Fibroblast of skin of right biceps (primary cell): ENCODE measurements at places on chromosomes 4 and X.

DNA sequence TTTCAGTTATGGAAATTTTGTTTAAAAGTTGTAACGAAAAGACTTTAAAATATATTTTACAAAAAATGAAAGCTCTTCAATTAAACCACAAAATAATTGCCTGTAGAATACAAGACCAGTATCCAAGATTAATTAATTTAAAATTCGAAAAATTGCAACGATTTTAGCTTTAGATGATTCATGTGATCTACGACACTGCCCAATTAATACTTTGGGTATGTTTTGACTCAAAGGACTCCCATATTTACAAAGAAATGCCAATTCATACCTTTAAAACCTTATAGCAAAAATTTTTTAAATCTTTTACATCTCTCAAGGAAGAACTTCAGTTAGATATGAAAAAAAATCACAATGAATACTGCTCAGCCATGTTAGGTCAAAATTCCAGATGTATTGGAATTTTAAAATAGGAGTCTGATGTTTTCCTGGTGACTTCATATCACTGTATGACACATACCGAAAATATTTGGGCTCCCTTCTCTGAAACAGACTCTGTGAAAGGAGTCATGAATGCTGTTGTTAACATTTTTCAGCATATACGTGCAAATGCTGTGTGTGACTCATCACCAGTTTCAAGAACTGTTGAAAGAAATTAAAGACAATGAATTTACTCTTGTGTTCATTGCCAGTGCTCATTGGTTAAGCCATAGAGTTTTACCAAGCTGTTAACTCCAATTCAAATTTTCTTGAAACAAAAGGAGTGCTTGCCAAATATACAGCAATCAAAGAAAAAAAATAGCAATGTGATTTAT is 13.8 kb upstream of the SMS start:
- DNase-seq: peak; percentile 97

DNA sequence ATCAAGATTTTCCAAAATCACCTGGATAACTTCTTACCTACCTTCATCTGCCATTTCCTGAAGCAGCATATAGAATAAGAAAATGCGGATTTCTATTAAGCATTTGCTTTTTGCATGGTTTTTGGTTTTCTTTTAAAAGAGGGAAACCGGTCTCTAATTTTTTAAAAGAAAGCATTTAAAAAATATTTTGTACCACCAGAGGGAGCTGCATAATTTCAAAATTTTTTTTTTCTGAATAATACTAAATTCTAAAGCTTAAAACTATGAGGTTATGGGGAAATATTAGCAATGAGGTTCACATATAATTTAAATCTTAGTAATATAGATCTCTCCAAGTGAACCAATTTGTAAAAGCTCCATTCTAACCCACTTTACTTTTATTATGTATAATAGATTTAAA is 137.7 kb upstream of the TENT5D start:
- no peak for DNase-seq

DNA sequence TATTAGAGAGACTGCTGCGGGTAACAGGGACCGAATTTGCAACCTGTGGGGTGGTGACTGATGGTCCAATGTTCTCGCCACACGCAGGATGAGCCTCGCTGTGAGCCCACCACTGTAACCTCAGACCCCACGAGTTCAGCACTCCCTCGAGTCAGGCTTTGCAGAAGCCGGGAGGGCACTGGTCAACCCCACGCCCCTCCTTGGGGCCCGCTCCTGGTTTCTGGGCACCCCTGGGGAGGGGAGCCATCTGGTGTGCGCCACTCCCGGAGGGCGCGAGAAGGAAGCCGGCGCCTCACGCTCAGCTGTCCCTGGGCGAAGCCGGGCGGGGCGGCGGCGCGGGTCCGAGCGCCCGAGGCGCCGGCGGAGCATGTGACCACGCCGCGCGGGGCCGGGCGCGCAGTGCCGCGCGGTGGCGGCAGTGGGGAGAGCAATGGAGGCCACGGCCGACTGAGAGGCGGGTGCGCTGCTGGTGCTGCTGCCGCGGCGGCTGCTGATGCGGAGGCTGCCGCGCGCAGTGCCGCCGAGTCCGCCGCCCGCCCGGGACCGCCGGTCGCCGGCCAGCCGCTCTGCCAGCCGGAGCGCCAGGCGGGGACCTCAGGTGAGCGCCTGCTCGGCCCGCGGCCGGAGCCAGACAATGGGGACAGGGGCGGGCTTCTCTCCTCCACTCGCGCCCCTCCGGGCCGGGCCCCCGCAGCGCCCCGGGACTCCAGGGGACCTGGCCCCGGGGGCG is 100.1 kb downstream of the CEP135 start:
- DNase-seq: peak; percentile 68

DNA sequence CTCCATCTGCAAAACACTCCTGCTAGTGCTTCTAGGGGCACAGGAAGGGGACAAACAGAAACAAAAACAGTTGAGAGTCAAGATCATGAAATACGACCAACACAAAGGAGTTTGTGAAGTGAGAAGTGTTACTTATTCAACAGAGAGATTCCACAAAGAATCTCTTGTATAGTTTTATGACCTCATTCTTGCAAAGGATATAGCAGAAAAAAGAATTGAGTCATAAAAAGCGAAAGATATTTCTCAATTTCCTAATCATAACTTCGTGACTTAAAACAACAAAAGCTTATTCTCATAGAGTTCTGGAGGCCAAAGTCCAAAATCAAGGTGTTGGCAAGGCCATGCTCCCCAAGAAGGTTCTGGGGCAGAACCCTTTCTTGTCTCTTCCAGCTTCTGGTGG is 40.7 kb downstream of the TIGD4 start:
- no peak for DNase-seq

GRCh38 chr4:100360211-100360610 is 157.6 kb downstream of the EMCN start:
- DNase-seq: no peak

- peak; percentile 41 for DNase-seq
Observed at GRCh38 chr4:42396752-42397634, at the start of gene SHISA3. Gene SHISA3 (plus strand): TSS chr4:42397488. CDS start chr4:42398057, 569 bp downstream.

- no peak for DNase-seq
Observed at GRCh38 chr4:77669946-77670590, 64.4 kb downstream of the CXCL13 start.

GRCh38 chr4:35942092-35942491 is 302.2 kb downstream of the ARAP2 start:
- DNase-seq: no peak

DNA sequence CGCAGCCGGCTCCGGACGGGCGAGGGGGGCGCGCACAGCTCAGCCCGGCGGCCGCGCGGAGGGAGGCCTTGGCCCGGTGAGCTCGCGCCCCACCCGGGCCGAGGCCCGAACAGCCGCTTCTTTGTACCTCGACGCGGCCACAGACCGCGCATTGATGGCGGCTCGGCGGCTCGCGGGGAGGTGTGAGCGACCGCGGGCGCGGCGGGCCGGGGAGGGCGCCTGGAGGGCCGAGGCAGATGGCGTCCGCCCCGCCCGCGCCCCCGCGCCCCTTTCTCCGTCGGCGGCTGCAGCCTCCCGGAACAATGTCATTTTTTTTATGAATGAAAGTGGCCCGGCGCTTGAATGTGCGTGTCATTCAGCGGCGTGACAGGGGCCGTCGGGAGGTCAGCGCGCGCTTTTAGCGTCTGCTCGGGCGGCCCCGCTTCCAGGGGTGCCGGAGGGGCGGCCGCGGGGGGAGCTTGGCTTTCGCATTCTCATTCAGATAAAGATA is 1.8 kb downstream of the FGFR3 start:
- no peak for DNase-seq

GRCh38 chrX:72021975-72022374 is 109.7 kb downstream of the RTL5 start:
- no peak for DNase-seq

DNA sequence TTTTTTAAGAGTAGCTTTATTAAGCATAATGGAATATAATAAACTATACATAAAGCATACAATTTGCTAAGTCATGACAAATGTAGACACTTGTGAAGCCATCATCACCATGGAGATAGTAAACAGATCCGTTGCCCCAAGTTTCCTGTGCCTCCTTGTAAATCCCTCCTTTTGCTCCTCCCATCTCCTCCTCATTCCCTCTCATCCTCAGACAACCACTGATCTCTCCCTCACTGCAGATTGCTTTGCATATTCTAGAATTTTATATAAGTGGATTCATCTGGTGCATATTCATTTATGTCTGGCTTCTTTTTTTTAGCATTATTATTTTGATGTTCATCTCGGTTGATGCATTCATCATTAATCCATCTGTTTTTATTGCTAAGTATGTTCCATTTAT is 67.0 kb downstream of the CYTL1 start:
- no peak for DNase-seq

DNA sequence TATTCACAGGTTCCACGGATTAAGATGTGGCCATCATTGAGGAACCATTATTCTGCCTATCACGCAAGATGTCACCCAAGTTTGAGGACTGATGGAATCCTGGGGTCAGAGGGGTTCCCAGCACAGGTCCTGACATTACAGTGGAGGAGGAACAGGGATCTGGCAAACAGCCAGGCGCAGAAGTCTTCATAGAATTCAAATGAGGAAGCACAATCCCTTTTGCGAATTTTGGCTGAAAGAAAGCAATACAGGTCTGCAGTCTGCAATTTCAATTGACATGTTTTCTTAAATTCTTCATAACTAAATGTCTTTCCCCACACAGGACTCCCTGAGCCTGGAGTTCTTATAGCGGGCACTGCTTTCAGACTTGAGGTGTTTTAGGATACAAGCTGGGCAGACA is 14.5 kb downstream of the DOCK11 start:
- DNase-seq: no peak

GRCh38 chr4:7590189-7590588 is 155.5 kb upstream of the PSAPL1 start:
- DNase-seq: peak; percentile 12

- DNase-seq: peak; percentile 36
Observed at GRCh38 chr4:121950680-121951520, 960 bp downstream of the TRPC3 start.

DNA sequence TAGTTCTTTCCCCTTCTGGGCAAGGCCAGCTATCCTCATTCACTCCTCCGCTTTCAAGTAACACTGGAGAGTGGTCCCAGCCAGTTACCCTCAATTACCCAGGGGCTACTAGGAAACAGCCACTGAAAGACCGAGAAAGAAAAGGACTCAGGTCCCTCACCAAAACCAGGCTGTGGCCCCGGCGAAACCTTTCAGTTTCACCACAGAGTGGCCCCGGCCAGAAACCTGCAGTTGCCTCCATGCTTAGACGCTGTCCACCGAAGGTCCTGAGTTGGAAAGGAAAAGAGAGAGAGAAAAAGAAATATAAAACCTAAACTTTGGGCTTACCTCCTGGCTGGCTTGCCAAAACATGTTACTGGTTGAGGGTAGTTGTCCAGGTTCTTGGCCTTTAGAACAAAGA is 5.0 kb upstream of the AREG start:
- no peak for DNase-seq

GRCh38 chr4:96471956-96472867 is 632.3 kb downstream of the PDHA2 start:
- DNase-seq: no peak

DNA sequence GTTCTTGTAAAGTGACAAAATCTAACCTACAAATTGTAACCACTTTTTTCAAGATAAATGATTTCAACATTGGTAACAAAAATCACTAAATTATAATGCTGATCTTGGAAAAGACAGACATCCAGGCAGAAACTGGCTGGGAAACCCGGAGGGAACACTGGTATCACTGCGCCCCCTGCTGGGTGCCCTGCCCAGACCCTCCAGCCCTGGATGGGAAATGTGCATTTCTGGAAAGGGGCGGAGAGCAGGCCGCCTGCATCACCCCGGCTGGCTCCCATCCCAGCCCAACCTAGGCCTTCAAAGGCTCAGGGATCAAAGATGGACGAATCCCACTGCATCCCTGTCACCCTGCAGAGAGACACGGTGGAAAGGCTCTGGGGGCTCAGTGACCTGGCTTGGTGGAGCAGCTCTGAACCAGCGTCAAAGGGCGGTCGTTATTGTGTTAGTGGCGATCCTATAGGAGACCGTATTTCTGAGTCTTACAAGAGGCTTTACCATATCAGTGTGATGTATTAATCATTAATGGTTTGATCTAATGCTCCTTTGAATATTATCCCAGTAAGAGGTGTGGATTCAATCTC is 37.3 kb downstream of the ACOX3 start:
- peak; percentile 79 for DNase-seq

DNA sequence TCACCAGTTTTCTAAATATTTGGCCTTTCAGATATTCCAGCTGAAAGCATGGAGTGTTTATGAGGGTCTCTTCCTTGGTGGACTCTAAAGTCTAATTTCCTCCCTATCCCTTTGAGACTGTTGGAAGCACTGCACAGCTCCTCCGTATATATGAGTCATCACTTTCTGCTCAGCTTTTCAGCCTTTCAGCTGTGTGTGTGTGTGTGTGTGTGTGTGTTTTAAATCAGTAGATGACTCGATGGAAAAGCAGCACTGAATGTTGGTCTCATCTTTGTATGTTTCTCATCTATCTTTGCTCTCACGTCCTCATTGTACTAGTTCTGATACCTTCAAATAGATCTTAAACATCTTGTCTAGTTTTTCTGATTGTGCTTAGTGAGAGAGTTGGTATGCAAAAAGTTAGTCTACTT is 81.6 kb downstream of the ZFX start:
- DNase-seq: peak; percentile 87

- peak; percentile 17 for DNase-seq
Observed at GRCh38 chr4:40212674-40213527, 16.1 kb downstream of the RHOH start.

- DNase-seq: peak; percentile 77
Observed at GRCh38 chrX:43970528-43970927, 2.7 kb downstream of the NDP start.

DNA sequence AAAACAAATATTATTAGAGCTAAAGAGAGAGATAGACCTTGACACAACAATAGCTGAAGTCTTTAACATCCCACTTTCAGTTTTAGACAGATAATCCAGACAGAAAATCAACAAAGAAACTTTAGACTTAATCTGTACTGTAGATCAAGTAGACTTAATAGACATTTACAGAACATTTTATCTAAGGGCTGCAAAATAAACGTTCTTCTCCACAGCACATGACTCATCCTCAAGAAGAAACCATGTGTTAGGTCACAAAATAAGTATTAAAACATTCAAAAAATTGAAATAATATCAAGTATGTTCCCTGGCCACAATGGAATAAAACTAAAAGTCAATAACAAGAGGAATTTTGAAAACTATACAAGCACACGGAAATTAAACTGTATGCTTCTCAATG is 1510.3 kb upstream of the PCDH10 start:
- peak; percentile 1 for DNase-seq

DNA sequence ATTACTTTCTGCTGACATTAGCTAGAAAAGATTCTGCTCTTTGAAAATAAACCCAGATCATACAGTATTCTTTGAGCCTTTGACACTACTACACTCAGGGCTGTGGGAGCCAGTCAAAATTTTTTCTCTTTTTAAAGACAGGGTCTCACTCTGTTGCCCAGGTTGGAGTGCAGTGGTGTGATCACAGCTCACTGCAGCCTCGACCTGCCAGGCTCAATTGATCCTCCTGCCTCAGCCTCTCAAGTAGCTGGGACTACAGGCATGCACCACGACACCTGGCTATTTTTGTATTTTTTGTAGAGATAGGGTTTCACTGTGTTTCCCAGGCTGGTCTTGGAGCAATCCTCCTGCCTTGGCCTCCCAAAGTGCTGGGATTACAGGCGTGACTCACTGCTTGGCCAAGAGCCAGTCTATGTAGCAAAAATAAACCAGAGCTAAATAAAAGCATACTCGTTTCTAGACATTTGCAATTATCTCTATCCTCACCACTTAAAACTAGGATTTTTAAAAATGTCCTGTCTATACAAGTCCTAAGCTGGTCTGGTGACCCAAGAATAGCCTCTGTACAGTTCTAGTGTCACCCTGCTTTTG is 43.2 kb downstream of the AKAP4 start:
- DNase-seq: peak; percentile 22
